A172 (cell line): ENCODE measurements at places on chromosomes 2 and 18. TPM values are rescaled to one million over a fixed set of nuclear protein-coding genes. Genes with fewer than 3 reads are reported as not detected.

GRCh38 chr2:85447222-85447585 lies 28.7 kb downstream of the SH2D6 start:
- DNase-seq = no peak

DNA sequence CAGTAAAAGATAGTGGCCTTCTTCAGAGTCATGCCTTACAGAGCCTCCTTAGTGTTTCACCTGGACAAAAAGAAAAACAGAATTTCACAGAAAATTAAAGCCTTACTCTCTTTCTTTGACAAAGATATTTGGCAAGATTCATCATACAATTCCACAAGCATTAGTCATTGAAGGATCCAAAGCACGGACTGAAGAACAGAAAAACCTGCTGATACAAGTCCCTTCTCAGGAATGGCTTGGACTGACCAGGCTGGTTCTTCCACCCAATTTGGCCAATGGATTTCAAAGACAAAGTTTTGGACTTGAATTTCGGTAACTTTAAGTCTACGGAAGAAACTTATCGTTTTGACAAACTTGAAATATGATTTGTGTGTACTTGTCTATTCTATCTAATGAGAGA lies 39.1 kb upstream of the GALNT3 start:
- DNase-seq = peak; percentile 64

- no peak for DNase-seq
Observed at GRCh38 chr2:126750506-126750905, 94.5 kb downstream of the GYPC start.

GRCh38 chr2:85878719-85879370 lies 9.9 kb downstream of the ST3GAL5 start:
- DNase-seq = no peak

- no peak for DNase-seq
Observed at GRCh38 chr2:239908744-239909143, 116.4 kb downstream of the NDUFA10 start.

DNA sequence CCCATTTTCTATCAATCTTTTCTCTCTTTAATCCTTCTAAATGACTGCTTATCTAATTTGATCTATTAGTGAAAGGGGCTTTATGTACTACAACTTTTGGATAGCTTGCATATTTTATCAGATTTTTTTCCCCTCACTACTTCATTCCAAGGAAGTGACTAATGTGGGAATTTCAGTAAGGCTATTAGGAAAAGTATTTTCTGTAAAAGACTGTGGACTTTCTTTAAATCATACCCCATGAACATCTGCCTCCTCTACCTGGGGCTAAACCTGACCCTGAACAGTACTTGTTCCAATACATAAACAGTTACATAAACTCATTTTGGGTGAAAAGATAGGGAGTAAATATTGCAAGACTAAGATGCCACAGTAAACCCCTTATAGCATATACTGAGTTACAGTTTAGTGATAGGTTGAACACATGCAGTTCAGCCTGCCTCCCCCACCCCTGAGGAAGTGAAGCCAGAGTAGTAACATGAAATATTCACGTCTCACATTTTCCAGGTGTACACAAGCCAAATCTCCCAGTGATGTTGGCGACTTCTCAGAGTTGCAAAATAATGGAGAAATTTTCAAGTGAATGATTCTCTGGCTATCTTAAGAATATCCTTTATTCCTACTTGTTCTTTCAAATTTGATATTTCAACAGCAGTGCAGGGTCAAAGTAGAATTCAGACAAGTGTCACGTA lies 590.9 kb upstream of the ZEB2 start:
- peak; percentile 51 for DNase-seq

- no peak for DNase-seq
Observed at GRCh38 chr2:125979886-125980285, 676.1 kb upstream of the GYPC start.

- DNase-seq = no peak
Observed at GRCh38 chr2:8481463-8482009, 200.3 kb upstream of the ID2 start.

GRCh38 chr18:70221915-70222278 lies 16.4 kb upstream of the RTTN start:
- DNase-seq = no peak

GRCh38 chr2:134619250-134619649 lies 99.5 kb downstream of the TMEM163 start:
- DNase-seq = no peak

GRCh38 chr2:69132960-69133590 lies 120.1 kb downstream of the ANTXR1 start:
- DNase-seq = no peak

- no peak for DNase-seq
Observed at GRCh38 chr2:120528051-120528692, 182.2 kb downstream of the INHBB start.

DNA sequence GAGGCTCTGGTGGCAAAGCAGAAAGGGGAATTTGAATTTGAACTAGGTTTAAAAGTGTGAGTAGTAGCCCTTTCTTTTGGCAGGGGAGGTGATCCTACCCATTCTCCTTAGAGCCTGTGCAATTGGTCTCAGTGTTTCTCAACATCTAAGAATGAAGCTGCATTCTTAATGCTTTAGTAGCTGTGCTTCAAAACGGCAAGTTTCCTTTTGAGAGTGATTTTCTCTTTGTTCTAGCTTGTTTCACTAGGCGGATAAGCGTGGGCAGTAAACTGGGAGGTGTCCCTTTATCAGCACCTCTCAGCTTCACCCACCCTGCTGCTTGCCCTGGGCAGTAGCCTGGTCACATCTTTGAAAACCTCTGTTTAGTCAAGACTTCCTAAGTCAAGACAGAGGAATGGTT lies 6.7 kb downstream of the CRIM1 start:
- no peak for DNase-seq

DNA sequence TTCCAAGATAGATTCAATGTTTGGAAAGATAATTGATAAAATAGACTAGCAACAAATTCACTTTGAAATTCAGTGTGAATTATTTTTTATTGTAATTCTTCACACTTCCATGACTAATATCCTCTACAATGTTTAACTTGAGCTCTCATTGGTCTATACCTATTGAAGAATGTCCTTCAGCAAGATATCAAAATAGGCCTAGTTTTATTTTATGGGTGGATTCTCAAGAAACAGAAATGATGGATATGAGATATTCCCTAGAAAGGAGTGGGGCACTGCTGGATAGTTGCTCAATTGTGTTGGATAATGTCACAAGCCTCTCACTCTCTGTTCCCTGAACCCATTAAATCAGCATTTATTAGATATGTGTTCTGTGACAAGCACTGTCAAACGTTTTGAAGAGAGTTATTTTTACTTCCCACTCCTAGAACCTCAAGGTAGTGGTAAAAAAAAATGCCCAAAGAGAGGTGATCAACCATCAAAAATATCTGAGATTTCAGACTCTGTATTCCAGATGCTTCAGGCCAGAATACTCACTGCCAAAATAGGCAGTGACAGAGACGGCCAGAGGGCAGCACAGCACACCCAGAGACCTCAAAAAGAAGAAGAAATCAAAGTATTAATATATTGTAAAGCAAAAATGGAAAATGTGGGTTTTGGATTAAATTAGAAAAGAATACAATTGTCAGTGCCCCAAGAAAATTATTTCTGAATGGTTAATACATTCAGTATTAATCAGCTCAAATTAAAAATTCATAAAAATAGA lies 87.5 kb downstream of the TRIB2 start:
- no peak for DNase-seq

DNA sequence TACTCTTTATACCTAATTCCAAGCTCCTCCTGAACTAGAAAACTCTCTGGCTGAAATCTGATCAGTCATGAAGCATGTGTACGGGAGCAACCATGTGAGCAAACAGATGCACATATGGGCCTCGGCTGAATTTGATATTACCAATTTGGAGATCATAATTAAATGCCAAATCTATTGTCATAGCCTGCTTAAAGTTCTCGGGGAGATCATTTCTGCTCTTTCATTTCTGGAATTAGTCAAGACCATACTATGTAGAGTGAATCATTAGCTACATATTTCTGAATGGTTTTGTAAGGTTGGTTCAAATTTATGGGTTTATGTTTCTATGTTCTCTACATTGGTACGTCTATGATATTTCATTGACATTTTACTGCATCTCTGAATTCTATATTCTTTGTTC lies 205.5 kb downstream of the UBE2E3 start:
- DNase-seq = no peak

DNA sequence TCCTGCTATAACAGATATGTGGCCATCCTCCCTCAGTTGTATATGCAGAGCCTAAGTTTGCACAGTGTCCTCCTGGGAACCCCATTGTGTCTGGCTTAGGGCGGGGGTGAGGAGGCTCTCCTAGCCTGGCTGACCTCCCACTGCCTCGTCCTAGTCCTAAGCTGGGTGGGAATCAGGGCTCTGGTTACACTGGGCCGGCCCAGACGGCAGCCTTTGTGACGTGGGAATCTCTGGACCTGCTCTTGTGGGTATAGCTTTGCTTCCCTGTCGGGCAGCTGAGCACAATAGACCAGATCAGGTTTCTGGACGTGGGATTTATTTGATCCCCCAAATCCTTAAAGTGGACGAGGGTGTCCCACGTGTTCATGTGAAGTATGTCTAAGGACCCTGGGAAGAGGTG lies 2.9 kb downstream of the ACKR3 start:
- no peak for DNase-seq

DNA sequence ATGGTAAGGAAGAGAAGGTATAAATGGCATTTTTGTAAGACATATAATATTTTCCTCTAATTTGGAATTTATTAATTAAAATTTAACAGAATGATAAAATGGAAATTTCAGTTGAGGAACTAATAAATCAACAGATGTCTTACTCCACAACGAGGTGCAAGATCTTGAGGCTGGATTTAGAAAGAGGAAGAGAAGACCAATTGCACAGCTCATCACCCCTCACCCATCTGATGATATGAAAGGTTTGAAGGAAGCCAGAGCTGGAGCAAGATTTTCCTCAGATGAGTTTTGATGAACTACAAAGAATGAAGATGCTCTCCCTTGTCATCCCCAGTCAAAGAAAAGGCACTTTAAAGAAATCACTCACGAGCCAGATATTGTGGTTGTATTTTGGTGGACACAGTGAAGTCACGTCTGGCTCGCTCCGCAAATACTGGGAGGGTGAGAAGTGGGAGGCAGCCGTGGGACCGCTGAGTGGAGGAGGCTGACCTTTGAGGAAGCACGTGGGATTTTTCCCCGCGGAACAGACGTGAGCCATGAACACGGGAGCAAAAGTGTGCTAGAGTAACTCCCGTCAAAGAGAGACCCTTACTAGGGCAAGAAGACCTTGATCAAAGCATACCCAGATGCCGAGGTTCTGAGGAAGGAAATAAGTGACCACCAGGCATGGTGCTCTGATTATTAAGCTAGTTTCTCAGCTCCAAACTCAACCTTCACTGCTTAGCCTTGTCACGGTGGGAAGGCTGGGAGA lies 511.4 kb downstream of the RNF144A start:
- no peak for DNase-seq

DNA sequence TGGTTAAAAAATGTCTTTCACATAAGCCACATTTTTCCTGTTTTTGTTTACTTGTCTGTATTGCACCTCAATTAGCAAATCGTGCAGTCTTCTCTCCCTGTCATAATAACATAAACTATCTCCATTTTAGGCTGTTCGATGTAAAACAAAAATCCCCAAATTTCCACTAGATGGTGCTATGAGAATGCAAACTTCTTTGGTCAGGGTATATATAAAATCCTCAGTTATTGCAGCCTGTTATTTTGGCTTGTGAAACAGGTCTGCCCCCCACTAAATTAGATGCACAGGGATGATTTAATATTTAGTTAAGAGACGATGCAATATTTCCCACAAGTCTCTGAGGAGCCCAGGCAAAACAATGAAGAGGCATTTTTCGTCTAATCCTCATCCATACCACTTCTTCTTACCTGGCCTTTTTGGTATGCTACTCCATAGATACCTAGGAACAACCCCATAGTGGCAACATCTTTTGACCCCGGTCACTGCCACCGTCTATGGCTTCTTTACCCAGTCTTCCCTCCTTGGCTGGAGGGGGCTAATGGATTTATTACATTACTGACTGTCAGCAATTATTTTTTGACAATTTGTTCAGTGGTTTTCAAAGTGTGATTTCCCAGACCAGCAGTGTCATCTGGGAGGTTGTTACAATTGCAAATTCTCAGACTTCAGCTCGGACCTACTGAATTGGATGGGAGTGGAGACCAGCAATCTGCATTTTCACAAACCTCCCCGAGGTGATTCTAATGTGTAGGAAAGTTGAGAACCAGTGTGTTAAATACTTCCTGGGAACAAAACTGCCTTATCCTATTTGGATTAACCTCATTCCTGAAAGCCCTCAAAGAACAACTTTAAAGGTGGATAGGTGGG lies 117.4 kb upstream of the CWC22 start:
- DNase-seq = peak; percentile 60

DNA sequence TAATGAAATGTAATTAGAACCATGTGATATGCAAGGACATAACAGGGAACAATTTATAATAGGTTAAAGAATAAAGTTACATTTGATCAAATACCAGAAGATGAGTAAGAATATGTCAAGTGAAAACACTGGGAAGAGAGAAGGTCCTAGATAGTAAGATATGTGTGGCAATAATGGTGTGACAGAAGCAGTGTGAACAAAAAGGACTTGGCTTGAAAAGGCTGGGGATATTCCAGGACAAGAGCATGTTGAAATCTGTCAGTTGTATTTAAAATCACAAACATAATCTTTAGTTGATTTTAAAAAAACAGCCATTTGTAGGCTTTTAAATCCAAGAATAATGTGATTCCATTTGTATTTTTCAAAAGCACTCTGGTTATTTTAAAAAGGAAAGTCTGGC lies 1399.9 kb upstream of the SLC39A10 start:
- DNase-seq = no peak

- peak; percentile 90 for DNase-seq
Observed at GRCh38 chr2:65367524-65367923, 64.9 kb downstream of the SPRED2 start.

- DNase-seq = no peak
Observed at GRCh38 chr2:128635361-128635900, 316.8 kb upstream of the HS6ST1 start.

GRCh38 chr2:17637131-17637906 lies 96.8 kb downstream of the VSNL1 start:
- no peak for DNase-seq

DNA sequence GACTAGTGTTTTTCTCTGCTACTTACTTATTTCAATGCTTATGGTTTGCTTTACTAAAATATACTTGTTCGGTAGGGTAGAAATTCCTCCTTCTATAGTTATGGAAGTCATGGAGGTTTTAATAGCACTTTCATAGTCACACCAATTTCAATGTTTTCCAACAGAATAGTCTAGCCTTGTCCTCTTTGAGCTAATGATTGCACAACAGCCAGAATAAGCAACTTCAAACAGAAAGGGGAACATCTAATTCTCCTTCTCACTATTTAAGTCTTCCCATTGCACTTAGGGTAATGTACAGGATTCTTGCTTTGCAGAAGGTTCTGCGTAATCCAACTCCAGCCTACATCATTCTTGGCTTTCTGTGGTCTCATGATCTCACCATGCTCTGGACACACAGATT lies 287.7 kb upstream of the GCFC2 start:
- DNase-seq = no peak

PSMD1 gene
- total RNA-seq = 206 and 259 TPM in 2 replicates

AGFG1 gene
- 47.0 and 69.9 TPM in 2 replicates for total RNA-seq

CPO gene
- total RNA-seq = not detected in 2 replicates

CPLX4 gene
- total RNA-seq = not detected in 2 replicates

LONRF2 gene
- total RNA-seq = 5.0 and 6.0 TPM in 2 replicates

C2orf80 gene
- not detected in 2 replicates for total RNA-seq

SCYGR4 gene
- total RNA-seq = not detected in 2 replicates

TEKT4 gene
- not detected in 2 replicates for total RNA-seq

IL36RN gene
- not detected in 2 replicates for total RNA-seq

CCDC148 gene
- total RNA-seq = 0.65 and 0.90 TPM in 2 replicates

TMEM247 gene
- not detected in 2 replicates for total RNA-seq

EPB41L5 gene
- total RNA-seq = 11.1 and 14.8 TPM in 2 replicates
